ENCODE measurements at places on chromosomes 16 and 17. TPM values are rescaled to one million over a fixed set of nuclear protein-coding genes. Genes with fewer than 3 reads are reported as not detected.
A peak's percentile ranks its signal among the peaks of the same experiment; 100 is the strongest.

- no peak overlapping the region for H3K4me3 ChIP-seq
- H3K4me1 ChIP-seq = peaks cover 5% of the 10 kb centered on the region
- no peak overlapping the region for H3K27ac ChIP-seq
- H3K27me3 ChIP-seq = peaks cover 55% of the 10 kb centered on the region
- no peaks in the 10 kb centered on the region for H3K36me3 ChIP-seq
Observed at GRCh38 chr16:73067671-73068540, 20.0 kb upstream of the ZFHX3 start.

DNA sequence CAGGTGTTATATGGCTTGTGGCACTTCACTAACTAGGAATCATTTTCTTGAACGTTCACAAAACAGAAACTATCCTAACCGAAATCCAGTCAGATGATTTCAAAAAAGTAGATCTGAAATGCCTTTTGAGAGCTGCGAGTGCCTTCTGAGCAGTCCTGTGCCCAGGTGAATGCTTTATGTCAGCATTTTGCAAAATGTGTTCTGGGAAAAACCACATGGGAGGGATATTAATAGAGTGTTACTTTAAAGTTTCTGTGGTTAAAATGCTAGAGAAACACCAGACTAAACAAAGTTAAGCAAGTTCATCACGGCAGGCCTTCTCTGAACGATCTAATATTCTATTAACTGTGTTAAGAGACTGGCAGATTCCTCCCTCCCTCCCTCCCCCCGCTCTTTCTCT is 15.8 kb upstream of the RGS9 start:
- H3K27me3 ChIP-seq = peaks cover 9% of the 10 kb centered on the region
- peak overlapping the region; percentile 75 for H3K4me3 ChIP-seq
- H3K27ac ChIP-seq = peak overlapping the region; percentile 97
- peaks cover 48% of the 10 kb centered on the region for H3K4me1 ChIP-seq
- peaks cover 5% of the 10 kb centered on the region for H3K36me3 ChIP-seq

- H3K36me3 ChIP-seq = peaks cover 4% of the 10 kb centered on the region
- no peak overlapping the region for H3K27ac ChIP-seq
- no peak overlapping the region for H3K4me3 ChIP-seq
- no peak for DNase-seq
- H3K27me3 ChIP-seq = no peaks in the 10 kb centered on the region
Observed at GRCh38 chr17:27525836-27526603, 69.8 kb downstream of the KSR1 start.

DNA sequence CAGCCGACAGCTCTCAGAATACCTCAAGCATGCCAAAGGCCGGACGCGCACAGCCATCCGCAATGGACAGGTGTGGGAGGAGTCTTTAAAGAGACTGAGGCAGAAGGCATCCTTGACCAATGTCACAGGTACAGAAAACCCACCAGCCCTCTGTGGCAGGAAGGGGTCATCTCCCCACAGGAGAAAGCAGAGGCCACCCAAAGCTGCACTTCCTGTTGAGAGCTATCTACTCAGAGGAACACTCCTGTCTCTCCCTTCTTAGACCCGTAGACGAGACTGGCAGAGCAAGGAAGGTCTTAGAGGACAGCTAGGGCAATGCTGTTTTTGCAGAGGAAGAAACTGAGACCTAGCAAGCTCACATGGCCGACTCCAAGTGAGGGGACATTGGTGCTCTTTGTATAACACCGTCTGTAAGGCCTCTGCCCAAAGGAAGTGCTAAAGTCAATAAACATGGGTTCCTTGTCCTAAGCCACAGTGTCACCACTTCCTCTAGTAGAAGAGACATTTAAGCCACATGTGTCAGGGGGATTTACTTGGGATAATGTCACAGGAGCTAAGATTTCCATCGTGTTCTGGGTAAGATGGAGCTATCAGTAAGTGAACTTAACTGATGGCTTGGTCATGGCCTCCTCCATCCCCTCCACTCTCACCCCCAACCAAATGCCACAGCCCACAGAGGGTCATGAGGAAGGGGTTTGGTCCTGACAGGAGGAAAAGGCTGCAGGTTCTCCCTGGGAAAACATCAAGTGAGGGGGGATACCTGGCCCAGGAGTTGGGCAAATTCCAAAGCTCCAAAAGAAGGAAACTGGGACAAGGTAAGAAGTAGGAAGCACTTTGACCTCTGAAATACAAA is 9.4 kb downstream of the LPO start:
- H3K27ac ChIP-seq = no peak overlapping the region
- no peaks in the 10 kb centered on the region for H3K36me3 ChIP-seq
- peaks cover 19% of the 10 kb centered on the region for H3K4me1 ChIP-seq

- no peaks in the 10 kb centered on the region for H3K4me1 ChIP-seq
- H3K36me3 ChIP-seq = no peaks in the 10 kb centered on the region
- no peak for DNase-seq
- no peak overlapping the region for H3K4me3 ChIP-seq
Observed at GRCh38 chr17:61363601-61364462, 35.8 kb upstream of the TBX2 start.

GRCh38 chr17:75558666-75559530 is 28.7 kb upstream of the MYO15B start:
- no peaks in the 10 kb centered on the region for H3K27me3 ChIP-seq
- no peaks in the 10 kb centered on the region for H3K36me3 ChIP-seq
- DNase-seq = no peak
- no peak overlapping the region for H3K4me3 ChIP-seq
- no peak overlapping the region for H3K27ac ChIP-seq
- no peaks in the 10 kb centered on the region for H3K4me1 ChIP-seq

GRCh38 chr16:88064889-88065746 is 113.9 kb downstream of the BANP start:
- DNase-seq = no peak
- no peak overlapping the region for H3K27ac ChIP-seq
- no peaks in the 10 kb centered on the region for H3K27me3 ChIP-seq

DNA sequence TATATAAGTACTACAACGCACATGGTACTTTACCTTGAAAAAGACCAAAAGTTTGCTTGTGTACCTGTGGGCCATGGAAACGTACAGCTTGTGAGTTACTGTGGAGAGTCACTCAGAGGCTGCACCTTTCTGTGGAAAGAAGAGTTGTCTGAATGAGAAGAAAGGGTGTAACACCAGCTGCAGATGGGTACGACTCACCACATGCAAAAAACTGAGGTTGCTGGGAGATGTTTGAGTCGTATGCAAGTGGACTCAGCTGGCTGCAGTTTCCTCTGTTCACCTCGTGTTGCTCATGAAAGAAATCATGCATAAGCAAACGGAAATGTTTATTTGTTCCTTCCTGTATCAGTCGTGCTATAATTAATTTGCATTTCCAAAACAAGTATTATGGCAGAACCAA is 22.4 kb upstream of the DYNLRB2 start:
- no peaks in the 10 kb centered on the region for H3K36me3 ChIP-seq
- H3K4me1 ChIP-seq = peaks cover 18% of the 10 kb centered on the region
- peak; percentile 46 for DNase-seq
- peak overlapping the region; percentile 36 for H3K27ac ChIP-seq
- H3K4me3 ChIP-seq = no peak overlapping the region
- peaks cover 15% of the 10 kb centered on the region for H3K27me3 ChIP-seq

- H3K27ac ChIP-seq = no peak overlapping the region
- H3K4me3 ChIP-seq = no peak overlapping the region
- H3K36me3 ChIP-seq = no peaks in the 10 kb centered on the region
Observed at GRCh38 chr16:60484901-60485300, 1551.3 kb downstream of the CDH8 start.

DNA sequence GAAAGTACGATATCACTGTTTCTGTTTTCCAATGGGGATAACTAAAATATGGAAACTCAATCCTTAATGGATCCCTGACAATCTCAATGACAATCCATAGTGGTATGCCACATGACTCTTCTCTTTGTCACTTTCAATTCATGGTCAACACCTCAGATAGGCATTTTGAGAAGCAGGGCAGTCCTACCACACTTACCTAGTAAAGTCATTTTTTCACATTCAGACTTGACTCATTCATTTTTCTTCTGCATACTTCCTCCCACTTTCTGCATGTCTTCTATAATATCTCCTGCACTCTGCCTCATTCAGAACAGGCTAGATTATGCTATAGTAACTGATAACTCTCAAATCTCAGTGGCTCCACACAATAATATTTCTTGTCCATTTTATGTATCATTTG is 117.5 kb downstream of the FTO start:
- H3K27me3 ChIP-seq = no peaks in the 10 kb centered on the region
- no peak for DNase-seq
- H3K4me3 ChIP-seq = no peak overlapping the region
- H3K36me3 ChIP-seq = peaks cover 6% of the 10 kb centered on the region
- no peak overlapping the region for H3K27ac ChIP-seq

- H3K4me1 ChIP-seq = no peaks in the 10 kb centered on the region
- no peak overlapping the region for H3K4me3 ChIP-seq
- no peaks in the 10 kb centered on the region for H3K36me3 ChIP-seq
- peak; percentile 9 for DNase-seq
Observed at GRCh38 chr17:74527081-74527480, 4.2 kb downstream of the CD300LB start.

GRCh38 chr16:12682432-12683165 is 121.1 kb downstream of the CPPED1 start:
- DNase-seq = no peak
- H3K27me3 ChIP-seq = no peaks in the 10 kb centered on the region
- no peak overlapping the region for H3K27ac ChIP-seq
- H3K4me3 ChIP-seq = no peak overlapping the region
- peaks cover 11% of the 10 kb centered on the region for H3K36me3 ChIP-seq
- H3K4me1 ChIP-seq = peaks cover 6% of the 10 kb centered on the region

DNA sequence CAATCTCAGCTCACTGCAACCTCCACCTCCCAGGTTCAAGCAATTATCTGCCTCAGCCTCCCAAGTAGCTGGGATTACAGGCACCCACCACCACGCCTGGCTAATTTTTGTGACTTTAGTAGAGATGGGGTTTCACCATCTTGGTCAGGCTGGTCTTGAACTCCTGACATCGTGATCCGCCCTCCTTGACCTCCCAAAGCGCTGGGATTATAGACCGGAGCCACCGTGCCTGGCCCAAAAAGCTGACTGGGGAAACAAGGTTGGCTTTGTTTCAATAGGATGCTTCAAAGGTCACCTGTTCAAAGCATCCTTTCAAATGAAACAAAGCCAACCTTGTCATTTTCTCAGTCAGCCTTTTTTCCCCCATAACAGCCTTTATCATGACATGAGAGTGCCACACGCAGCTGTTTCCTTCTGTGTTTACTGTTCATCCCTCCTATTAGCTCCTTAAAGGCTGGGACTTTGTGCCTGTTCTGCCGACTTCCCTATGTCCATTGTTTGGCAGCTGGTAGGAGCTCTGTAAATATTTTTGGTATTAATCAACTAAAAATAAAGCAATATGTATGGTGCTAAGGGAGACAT is 51.1 kb downstream of the ADAMTS18 start:
- DNase-seq = no peak
- H3K36me3 ChIP-seq = no peaks in the 10 kb centered on the region
- no peak overlapping the region for H3K4me3 ChIP-seq
- H3K4me1 ChIP-seq = no peaks in the 10 kb centered on the region

DNA sequence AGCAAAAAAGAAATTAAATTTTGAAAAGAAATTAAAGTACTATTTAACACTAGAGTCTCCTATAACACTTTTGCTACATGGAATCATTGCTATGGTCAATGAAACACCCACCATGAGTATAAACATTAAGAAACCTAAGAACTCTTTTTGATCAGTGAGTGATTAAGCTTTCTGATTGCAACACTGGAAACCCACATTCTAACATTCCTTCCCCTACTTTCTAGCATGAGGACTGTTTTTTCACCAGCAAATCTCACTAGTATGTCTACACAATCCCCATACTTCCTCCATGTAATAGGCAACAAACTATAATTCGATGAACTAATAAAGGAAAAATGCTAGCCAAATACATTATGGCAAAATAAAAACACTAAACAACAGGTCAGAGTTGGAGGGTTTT is 54.7 kb downstream of the SKAP1 start:
- DNase-seq = no peak
- H3K27me3 ChIP-seq = no peaks in the 10 kb centered on the region
- H3K4me3 ChIP-seq = no peak overlapping the region
- H3K36me3 ChIP-seq = peaks cover 13% of the 10 kb centered on the region
- no peak overlapping the region for H3K27ac ChIP-seq
- H3K4me1 ChIP-seq = peaks cover 12% of the 10 kb centered on the region

DNA sequence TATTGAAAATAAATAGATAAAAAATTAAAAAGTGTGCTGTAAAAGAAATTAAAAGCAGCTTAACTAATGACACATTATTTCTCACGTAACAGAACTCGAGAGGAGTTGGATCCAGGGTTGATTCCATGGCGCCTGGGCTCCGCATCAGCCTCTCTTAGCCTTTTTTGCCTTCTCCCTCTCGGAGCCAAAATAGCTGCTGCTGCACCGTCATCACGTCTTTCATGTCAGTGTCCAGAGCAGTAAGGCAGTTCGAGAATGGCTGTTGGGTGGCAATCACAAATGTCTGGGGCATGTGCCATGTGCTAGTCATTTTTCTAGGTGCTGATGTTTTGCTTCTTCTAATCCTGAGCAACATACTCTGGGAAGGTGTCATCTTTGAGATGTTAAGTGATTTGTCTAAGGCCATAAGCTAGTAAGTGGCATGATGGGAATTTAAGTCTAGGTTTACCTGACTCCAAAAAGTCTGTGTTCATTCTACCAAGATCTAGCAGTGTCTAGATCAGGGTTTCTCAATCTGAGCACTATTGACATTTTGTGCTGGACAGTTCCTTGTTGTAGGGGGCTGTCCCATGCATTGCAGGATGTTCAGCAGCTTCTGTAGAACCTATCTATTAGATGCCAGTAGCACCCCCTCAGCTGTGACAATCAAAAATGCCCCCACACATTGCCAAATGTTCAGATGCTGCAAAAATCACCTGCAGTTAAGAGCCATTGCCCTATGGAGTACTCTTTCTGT is 280.4 kb downstream of the HAPSTR1 start:
- no peak for DNase-seq
- H3K27me3 ChIP-seq = no peaks in the 10 kb centered on the region
- H3K4me3 ChIP-seq = no peak overlapping the region
- H3K36me3 ChIP-seq = no peaks in the 10 kb centered on the region
- H3K4me1 ChIP-seq = no peaks in the 10 kb centered on the region

GRCh38 chr16:29688172-29688571 is 9.2 kb downstream of the QPRT start:
- H3K36me3 ChIP-seq = peaks cover 14% of the 10 kb centered on the region
- H3K27ac ChIP-seq = no peak overlapping the region
- no peak overlapping the region for H3K4me3 ChIP-seq
- H3K27me3 ChIP-seq = no peaks in the 10 kb centered on the region

The ERN2 gene
- total RNA-seq = not detected

The NHLRC4 gene
- 2.6 TPM for total RNA-seq

The MYCBPAP gene
- total RNA-seq = 15.2 TPM

The NUTF2 gene
- 101 TPM for total RNA-seq

The ZC3H18 gene
- total RNA-seq = 75.9 TPM

The CSH2 gene
- not detected for total RNA-seq

The CRISPLD2 gene
- 0.23 TPM for total RNA-seq

The MPV17L gene
- total RNA-seq = not detected

The CIITA gene
- total RNA-seq = 48.5 TPM
